Stimulated activated CD4-positive, alpha-beta T cell treated with anti-CD3 and anti-CD28 coated beads, Interleukin-15, amount 100 ng/mL, for 48 hours (primary cell): ENCODE measurements at places on chromosomes 12 and 14.
A peak's percentile ranks its signal among the peaks of the same experiment; 100 is the strongest.

GRCh38 chr12:49121047-49121696 is 10.0 kb downstream of the TUBA1B start:
- no peak for DNase-seq

DNA sequence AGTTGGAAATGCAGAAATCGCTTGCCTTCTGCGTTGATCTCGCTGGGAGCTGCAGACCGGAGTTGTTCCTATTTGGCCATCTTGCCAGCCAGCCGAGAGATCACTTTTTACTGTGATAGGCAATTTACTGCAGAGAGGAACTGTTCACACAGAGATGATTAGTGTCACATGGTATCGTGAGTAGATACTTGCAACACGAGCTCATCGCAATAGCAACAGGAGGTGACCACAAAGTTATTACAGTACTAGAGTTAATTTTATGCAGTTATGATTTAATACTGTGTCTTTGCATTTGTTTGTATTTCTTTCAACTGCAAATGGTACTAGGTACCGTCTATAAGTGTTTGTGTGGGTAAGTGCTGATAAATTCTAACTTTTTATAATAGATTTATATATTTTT is 27.8 kb downstream of the NOPCHAP1 start:
- DNase-seq = no peak

DNA sequence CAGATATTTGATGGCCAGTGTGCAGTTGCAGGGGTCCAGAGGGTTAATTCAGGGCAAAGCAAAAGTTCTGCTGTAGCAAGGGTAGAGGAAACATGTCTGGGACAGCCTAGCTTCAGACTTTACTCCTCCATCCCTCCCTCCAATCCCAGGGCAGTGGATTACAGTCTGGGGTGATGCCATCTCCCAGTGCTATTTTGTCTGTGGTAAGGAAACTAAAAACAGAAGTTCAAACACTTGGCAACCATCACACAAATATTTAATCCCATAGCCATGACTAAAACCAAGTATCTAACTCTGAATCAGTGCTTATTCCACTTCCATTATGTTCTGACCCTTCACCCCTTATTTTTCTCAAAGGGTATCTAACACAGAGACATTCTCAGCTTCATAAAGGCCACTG is 61.8 kb downstream of the PIK3C2G start:
- no peak for DNase-seq

- DNase-seq = no peak
These were observed 137.5 kb upstream of the NOS1 start for GRCh38 chr12:117498880-117499279.

GRCh38 chr12:117818400-117818799 is 150.4 kb downstream of the KSR2 start:
- DNase-seq = no peak

- DNase-seq = no peak
These were observed 88.1 kb downstream of the EFCAB11 start for GRCh38 chr14:89866458-89866857.

DNA sequence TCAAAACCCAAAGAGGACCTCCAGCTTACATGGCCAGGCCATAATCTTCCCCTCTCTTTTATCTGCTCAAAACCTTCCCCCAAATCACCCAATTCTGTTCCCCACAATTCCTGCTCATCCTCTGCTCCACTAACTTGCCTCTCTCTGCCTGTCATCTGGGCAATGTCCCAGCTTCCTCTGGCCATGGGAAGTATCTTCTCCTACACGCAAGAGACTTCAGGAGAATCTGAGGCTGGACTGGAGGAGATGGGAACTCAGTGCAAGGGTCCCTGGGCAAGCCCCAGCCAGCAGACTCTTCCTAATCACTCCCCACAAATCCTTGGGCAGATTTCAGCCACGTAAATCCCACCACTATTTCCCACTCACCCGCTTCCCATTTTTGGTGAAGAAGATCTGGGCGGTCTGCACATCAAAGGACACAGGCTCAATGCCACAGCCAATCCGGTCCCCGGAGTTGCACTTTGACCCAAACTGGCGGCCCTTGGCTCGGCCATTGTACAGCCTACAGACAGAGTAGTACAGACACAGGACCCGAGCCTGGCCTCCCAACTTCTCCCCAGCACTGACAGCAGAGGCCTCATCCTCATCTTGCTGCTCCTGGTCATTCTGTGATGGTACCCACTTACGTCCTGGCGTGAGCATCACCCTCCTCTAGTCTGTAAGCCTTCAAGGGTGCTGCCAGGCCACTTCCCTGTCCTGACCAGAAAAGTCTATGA is 4.7 kb downstream of the SPRYD3 start:
- no peak for DNase-seq

GRCh38 chr12:117360222-117360550 is 1.2 kb downstream of the NOS1 start:
- no peak for DNase-seq

DNA sequence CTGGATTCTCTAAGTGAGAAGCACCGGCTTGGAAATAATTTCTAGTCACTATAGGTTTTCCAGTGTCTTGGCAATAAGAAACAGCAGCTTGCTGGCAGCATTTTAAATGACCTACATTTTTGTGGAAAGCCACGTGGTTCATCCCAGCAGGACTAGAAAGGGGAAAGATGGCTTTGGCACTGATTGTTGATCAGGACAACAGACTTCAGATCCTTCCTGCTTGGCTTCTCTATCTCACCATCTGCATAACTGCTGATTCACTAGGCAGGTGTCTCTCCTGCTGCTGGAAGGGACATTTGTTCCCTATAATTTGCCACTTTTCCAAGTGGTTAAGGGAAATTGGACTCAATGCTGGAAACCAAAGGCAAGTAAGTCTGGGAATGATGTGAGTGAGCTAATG is 131.0 kb downstream of the TTC8 start:
- no peak for DNase-seq

- no peak for DNase-seq
These were observed 7.4 kb downstream of the SMAGP start for GRCh38 chr12:51262758-51263177.

GRCh38 chr14:61341275-61342206 is 20.2 kb downstream of the PRKCH start:
- DNase-seq = no peak

GRCh38 chr12:106911581-106911980 is 44.1 kb upstream of the TMEM263 start:
- DNase-seq = no peak

DNA sequence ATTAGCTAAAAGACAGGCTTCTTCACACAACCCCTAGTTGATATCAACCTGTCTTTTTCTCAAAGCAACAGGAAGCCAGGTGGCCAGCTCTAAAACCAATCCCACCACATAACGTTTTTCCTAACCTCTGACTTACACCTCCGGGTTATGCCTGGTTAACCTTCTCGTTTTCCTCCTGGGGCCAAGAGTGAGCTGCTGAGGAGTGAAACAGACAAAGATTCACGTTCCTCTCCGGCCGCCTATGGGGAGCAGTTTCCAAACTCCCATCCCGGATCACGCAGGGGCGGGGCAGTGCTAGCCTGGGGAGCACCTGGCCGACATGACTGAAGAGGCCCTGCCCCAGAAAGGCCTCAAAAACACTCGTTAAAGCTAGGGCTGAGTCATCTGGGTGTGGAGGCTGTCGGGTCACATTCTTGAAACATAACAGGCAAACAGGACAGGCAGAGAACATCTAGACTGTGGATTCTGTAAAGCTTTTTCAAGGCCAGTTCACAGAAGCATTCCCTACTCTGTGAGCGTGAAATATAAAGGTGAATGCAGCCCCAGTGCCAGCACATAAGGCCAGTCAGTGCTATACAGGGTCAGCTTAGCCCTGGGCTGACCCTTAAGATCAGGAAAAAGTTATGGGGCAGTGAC is 25.9 kb upstream of the LGALS3 start:
- DNase-seq = no peak

- DNase-seq = no peak
These were observed 44.0 kb upstream of the SINHCAF start for GRCh38 chr12:31369712-31370521.

DNA sequence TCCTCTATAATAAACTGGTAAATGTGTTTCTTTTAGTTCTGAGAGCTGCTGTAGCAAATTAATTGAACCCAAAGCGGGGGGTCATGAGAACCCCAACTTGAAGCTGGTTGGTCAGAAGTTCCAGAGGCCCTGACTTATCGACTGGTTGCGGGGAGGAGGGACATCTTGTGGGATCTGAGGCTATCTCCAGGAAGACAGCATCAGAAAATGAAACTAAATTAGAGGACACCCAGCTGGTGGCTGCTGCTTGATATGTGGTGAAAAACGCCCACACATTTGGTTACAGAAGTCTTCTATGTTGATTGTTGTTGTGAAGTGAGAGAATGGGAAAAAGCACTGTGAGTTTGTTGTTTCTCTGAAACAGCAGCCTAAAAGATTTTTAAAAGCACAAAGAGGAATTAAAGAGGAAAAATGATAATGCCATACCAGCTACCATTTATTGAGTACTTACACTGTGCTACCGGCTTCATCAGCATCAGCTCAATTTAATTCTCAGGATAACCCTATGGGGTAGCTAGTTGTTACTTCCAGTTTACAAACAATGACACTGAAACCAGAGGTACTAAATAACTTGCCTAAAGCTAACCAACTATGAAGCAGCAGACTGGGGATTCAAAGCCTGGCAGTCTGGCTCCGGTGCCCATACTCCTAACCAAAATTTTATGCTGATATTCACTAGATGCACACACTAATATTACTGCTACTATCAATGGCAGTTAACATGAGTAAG is 24.3 kb downstream of the DDX24 start:
- no peak for DNase-seq

DNA sequence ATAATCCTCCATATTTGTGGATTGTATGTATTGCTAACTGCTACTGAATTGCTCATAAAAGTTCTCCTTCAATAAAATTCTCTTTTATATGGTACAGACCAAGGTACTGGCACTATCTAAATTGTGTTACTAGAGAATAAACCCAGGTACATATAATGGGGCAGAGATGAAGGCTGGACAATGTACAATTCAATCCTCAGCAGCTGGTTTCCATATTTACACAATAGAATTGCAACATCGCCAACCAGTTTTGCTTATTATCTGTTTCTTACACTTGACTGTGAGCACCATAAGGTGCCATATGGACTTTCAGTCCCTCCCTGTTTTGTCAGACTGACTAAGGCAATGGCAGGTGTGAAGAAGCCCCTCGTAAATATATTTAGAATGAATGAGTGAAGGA is 18.1 kb downstream of the KITLG start:
- DNase-seq = no peak

DNA sequence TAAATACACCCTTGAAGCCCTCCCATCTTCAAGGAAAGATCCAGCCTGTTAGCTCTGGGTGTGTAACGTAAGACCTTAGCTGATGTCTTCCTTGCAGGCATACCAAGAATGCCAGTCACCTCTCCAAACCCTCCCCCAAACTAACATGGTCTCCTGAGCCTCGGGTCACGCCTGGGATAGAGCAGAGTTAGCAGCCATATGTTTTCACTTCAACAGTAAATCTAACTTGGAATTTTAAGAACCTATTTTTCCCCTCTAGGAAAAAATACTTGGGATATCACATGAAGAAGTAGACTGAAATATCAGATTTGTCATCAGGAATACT is 27.9 kb downstream of the BCL2L14 start:
- DNase-seq = no peak

GRCh38 chr14:51298895-51299294 is 58.8 kb downstream of the TMX1 start:
- DNase-seq = no peak

DNA sequence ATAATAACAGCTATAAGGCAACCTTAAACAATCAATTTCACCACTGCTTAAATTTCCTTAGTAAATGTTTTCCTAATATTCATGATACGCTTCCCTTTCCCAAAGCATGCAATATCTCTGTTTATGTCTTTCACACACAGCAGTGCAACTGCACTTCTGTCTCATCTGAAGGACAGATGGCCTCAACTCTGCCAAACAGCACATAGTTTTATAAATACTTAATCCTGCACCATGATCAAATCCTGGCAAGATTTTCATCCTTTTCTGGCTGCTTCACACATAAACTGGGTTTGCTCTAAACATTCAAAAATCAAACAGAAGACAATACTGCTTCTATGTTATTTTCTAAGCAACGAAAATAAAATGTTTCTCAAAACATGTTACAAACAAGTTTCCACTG is 266.3 kb downstream of the ITPR2 start:
- no peak for DNase-seq

GRCh38 chr12:13465635-13466034 is 269.1 kb downstream of the EMP1 start:
- no peak for DNase-seq

DNA sequence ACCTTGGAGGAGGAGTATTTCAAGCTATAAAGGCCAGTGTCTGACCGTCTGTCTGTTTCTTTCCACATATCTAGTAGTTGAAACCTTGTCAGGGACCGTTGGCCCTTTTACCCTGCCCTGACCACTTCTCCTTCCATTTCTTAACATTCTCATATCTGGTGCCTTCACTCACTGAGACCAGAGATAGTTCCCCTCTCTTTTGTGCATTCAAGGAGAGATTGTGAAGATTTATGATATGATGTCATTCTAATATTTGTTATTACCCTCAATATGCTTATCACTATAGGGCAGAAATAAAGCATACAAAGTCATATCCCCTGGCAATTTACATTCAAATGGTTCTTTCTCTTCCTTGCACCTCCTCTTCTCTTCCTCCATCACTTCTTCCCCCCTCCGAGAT is 83.3 kb downstream of the PLXNC1 start:
- no peak for DNase-seq

- DNase-seq = no peak
These were observed 272.7 kb upstream of the FLRT2 start for GRCh38 chr14:85257287-85257686.

DNA sequence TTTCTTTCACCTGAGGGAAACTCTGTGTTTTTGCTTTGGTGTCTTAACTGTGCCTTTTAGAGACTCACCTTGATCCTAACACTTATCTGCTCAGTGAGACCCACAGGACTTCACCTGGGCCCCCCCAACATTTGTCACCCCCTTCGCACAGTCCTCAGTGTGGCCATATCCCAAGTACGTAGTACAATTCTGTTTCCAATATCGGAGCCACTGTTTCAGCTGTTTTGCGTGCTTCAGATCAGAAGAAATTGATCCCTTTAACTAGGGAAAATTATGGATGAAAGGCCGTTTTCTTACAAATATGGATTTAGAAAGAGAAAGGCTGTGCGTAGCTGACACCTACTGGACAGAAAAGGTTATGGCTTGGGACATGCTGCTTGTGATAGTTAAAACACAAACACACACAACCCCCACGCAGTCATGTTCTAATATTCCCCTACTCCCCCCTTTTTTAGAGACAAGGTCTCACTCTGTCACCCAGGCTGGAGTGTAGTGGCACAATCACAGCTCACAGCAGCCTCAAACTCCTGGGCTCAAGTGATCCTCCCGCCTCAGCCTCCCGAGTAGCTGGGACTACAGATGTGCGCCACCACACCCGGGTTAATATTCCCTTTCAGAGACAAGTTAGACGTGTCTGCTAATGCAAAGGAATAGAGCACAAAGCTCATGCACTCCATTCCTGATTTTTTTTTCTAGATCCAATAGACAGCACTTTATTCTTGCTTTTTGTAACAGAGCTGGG is 3.6 kb upstream of the SLC7A8 start:
- peak; percentile 11 for DNase-seq
